ENCODE measurements at places on chromosomes 1 and 21. TPM values are rescaled to one million over a fixed set of nuclear protein-coding genes. Genes with fewer than 3 reads are reported as not detected.

The KRTAP15-1 gene
- total RNA-seq: not detected

The PTPN22 gene
- 68.7 TPM for total RNA-seq

The S100A7 gene
- not detected for total RNA-seq

The SPRR1B gene
- not detected for total RNA-seq

The RNU1-2 gene
- total RNA-seq: 2,397 TPM

The ADARB1 gene
- total RNA-seq: 49.0 TPM

The LCE2C gene
- not detected for total RNA-seq

The MX2 gene
- 30.3 TPM for total RNA-seq

The RAVER2 gene
- 0.52 TPM for total RNA-seq

The KCNH1 gene
- total RNA-seq: not detected

The KANK4 gene
- total RNA-seq: not detected

The KRTAP27-1 gene
- not detected for total RNA-seq

The CAMSAP2 gene
- 0.18 TPM for total RNA-seq

The THEMIS2 gene
- 61.6 TPM for total RNA-seq
